NCI-H460 (cell line): ENCODE measurements at places on chromosomes 6 and 20. TPM values are rescaled to one million over a fixed set of nuclear protein-coding genes. Genes with fewer than 3 reads are reported as not detected.

The ANGPT4 gene
- total RNA-seq = not detected in 2 replicates

The DDO gene
- 0.89 and 1.0 TPM in 2 replicates for total RNA-seq

The PROKR2 gene
- total RNA-seq = not detected in 2 replicates

The EYA2 gene
- 0.32 and 1.3 TPM in 2 replicates for total RNA-seq

The MICB gene
- 6.5 and 6.8 TPM in 2 replicates for total RNA-seq

The RGL2 gene
- total RNA-seq = 16.0 and 16.9 TPM in 2 replicates

The DLL1 gene
- 0.14 and 0.17 TPM in 2 replicates for total RNA-seq

The DOK5 gene
- total RNA-seq = not detected in 2 replicates

The ZNF391 gene
- total RNA-seq = 4.2 and 5.5 TPM in 2 replicates

The GGT7 gene
- 3.4 and 3.9 TPM in 2 replicates for total RNA-seq

The CGA gene
- total RNA-seq = 0.67 TPM in 1 of 2 replicates, not detected in the other

The RAB44 gene
- not detected in 2 replicates for total RNA-seq

GRCh38 chr6:130575557-130575956 lies 209.7 kb downstream of the TMEM200A start:
- no peak for DNase-seq

DNA sequence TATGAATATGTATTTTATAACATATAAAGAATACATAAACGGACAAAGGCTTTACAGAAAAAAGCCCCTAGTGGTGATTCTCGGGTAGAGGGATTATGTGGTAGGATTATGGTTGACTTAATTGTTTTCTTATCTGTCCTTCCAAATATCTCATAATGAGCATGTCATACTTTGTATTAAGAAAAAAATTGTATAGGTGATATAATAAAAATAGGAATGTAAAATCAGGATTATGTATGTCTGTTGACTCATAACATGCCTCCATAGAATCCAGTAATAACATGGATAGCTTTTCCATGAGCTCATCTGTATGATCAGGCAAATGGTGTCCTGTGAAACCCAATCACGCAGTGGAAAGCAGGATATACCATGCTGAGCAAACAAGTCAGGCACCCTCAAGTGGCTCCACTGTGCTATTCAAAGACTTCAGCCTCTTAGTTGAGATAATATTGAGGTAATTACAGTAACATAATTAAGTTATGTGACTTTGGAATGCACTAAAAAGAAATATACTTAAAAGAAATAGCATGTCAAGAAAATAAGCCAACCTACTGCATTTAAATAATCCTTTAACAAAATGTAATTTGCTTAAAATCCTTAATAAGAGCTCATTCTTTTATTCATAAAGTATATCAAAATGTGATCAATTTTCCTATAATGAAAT lies 39.6 kb upstream of the PRELID3B start:
- DNase-seq = no peak

DNA sequence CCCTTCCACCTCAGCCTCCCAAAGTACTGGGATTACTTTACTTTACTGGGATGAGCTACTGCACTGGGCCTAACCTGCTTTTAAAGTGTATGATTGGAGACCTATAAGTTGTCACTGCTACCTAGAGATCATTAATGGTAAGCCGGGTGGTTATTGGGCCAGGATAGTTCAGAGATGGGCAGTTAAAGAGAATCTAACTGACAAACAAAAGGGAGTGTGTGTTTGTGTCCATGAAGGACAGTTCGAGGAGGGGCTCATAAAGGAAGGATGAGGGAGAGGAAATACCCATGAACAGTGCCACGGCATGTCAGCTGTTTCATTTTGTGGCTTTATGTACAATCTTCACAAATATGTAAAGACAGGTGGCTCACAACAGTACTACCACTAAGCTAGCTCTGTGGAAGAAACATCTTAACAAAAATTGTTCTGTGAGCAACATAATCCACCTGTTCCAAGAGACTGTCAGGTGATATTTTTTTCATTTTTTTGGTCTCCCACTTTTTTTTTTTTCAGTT lies 69.7 kb upstream of the FAM8A1 start:
- DNase-seq = no peak

DNA sequence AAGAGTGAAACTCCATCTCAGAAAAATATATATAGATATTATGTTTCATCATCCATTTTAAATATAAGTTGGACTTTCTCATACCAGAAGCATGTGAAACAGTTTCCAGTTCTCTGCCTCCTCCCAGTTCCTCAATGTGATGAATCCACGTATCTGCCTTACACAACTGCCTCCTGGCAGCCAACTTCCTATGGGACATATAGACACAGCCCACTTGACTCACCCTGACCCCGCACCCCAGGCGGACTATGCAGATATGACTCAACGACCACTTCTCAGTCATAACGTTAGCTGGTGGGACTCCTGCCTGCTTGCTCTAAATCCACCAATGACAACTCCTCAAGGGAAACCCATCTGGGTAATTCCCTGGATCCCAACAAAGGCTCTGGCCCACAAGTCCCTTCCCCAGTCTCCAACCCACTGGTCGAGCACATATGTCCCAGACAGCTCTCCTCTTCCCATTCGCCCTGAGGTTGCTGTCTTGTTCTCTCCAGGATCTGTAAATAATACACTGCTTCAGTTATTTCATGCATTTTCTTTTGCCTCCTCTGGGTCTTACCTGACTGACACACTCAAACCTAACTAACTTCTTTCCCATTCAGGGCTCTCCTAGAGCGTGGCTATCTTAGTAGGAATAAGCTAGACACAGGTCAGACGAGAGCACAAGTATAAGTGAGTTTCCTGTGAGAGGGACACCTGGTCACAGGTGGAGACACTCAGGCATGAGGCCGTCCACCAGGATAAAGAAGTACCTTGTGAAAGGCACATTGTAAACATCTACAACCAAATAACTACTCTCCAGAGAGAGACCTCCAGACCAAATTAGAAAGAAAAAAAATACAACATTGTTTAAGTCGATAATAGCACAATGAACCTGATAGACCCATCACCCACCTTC lies 548.5 kb downstream of the CD83 start:
- DNase-seq = no peak

GRCh38 chr20:22740829-22741228 lies 156.5 kb upstream of the FOXA2 start:
- DNase-seq = no peak

DNA sequence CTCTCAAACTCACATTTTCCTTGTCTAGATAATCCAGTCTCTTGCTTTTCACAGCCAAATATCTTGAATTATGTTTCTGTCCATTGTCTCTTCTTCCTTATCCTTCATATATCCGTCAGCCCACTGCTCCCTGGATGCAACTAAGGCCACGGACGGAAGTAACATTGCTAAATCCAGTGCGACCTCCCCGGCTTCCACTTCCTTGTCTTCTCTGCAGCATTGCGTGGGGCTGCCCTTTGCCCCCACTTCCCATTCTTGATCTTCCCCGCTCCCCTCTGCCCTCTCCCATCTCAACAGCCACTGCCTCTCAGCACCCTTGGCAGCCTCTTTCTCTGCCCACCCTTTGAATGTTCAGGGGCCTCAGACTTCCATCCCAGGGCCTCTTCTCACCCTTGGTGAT lies 190.4 kb upstream of the UST start:
- no peak for DNase-seq

GRCh38 chr20:36339646-36340592 lies 33.8 kb downstream of the DLGAP4 start:
- no peak for DNase-seq

- no peak for DNase-seq
Measured at GRCh38 chr6:81894788-81895271, 142.3 kb upstream of the TENT5A start.

GRCh38 chr6:138959521-138959920 lies 28.5 kb downstream of the REPS1 start:
- no peak for DNase-seq

DNA sequence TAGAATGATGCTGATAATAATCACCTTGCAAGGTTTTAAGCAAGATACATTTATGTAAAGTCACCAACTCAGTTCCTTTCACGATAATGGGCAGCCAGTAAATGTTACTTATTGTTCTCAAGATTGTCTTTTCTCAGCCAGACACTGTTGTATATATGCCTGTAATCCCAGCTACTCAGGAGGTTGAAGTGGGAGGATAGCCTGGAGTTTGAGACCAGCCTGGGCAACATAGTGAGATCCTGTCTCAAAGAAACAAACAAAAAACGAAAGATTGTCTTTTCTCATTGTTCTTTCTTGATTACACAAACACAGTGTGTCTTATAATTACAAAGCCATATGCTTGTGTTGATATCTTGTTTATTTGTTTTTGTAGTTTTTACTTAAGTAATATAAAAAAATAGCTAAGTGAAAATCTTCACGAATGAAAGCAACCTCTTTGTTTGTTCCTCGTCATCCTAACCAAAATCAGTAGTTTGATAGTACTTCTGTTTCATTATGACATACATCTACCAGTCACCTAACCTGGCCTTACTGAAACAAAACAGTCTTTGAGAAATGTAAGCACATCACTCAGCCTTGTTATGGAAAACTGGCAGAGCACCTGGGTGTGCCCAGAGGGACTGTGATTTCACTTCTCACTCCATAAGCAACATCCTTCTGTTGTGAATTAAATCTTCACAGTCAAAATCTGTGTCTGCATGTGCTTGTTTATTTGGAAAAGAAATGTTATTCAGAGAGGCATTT lies 436.2 kb upstream of the SOX4 start:
- no peak for DNase-seq

DNA sequence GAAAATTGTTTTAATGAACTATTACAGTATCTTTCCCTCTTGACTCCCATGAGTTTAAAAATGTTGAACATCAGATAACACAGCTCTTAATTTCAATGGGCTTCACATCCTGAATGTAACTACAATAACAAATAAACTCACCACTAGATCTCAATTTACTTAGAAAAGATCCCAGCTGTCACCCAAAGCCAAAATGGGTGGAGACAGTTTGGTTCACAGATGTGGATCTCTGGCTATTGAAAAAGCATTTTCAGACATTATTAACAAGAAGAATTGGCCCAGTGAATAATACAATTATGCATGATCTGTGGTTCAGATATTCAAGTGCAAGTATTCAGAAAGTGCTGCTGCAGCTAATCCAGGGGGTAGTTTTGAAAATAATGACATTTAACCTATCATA lies 184.7 kb upstream of the RALGAPA2 start:
- no peak for DNase-seq

DNA sequence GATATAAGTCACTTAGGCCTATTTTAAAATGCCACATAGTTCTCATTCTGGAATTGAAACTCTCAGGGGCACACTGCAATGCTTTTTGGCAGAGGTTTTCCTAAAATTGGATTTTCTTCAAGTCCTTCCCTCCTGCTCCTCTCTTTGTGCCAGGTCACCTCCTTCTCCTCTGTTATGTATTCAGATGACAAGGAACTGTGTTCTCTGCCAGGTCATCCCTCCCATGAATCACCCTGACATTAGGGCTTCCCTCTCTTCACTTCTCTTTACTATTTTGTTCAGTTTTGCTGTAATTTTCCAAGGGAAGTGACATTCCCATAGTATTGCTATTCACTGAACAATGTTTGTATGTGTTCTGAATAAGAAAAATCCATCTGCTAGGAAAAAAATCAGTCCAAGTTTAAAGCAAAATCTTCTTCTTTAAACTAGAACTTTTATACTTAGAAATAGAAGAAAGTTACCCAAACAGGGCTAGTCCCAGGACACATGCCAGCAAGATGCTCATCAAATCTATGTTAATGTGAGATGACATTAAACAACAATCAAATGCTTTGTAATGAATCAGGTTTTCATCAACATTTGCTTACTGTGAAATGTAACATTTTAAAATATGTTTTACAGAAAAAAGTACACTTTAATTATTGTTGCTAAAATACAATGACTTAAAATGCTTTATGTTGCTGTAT lies 461.1 kb downstream of the MMUT start:
- DNase-seq = no peak

GRCh38 chr6:48048451-48049146 lies 62.4 kb downstream of the PTCHD4 start:
- DNase-seq = no peak

DNA sequence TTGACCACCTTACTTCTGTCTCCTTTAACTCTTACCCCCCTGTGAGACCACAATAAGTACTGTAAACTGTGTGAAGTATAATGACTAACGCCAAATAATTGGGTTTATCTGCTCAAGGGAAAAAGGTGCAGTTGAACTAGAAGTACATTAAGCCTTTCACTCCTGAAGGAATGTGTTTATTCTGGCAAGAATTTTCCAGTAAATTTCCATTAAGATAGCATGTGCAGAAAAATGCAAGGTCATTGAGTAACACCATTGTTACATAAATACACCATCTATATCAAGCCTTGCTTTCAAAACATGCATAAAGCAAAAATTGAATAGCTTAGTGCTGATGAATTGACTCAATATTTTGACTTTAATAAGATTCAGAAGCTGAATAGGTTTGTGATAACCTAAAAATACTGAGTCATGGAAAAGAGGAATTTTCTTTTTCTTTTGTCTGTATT lies 65.4 kb downstream of the ARHGAP18 start:
- no peak for DNase-seq

- DNase-seq = no peak
Measured at GRCh38 chr6:113907102-113907815, 50.1 kb downstream of the MARCKS start.

- DNase-seq = peak; percentile 83
Measured at GRCh38 chr6:28474441-28475219, 31.3 kb upstream of the ZSCAN23 start.

- DNase-seq = no peak
Measured at GRCh38 chr6:89145091-89145955, 532 bp upstream of the PM20D2 start.

GRCh38 chr6:12769556-12770256 lies 53.1 kb downstream of the PHACTR1 start:
- no peak for DNase-seq

- no peak for DNase-seq
Measured at GRCh38 chr6:79687759-79688158, 56.6 kb downstream of the SH3BGRL2 start.

DNA sequence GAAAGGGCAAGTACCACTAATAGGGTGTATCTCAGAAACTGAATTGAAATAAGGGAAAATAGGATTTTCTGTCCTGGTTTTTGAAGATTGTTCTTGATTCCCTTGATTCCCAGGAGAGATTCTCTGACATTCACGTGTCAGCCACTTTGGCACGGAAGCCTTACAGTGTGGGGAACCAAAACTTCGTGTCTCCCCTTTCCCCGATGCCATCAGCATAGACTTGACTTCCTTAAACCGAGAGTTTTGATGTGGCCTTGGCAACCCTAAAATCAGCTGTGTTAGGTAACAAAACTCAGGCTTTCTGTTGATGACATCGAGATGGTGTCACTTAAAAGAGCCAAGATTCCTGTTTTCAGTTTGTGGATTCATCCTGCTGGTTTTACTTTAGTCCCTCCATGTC lies 7.5 kb downstream of the HMGN4 start:
- DNase-seq = no peak
